ENCODE measurements at places on chromosomes 2 and 18.

DNA sequence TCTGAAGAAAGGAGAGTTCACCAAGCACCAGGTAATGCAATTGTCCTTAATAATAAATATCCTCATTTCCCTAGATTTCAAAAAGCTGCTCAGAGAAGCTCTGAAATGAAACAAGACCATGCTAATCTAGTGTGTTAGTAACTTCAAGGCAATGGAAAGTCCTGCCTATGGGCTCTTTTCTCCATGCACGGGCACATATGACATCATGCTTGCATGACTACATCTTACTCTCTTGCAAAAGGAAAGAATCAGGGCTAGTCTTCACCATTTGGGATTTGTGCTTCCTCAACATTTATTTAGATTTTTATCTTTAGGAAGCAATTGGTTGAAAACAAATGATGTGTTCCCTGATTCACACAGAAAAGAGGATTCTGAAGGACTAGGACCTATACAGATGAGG, 204.0 kb upstream of the POU3F3 start:
- no peak for DNase-seq

- DNase-seq, result no peak
Measured at GRCh38 chr2:108594982-108595464, 60.8 kb downstream of the LIMS1 start.

GRCh38 chr2:69169655-69170389, 156.8 kb downstream of the ANTXR1 start:
- DNase-seq, result no peak

DNA sequence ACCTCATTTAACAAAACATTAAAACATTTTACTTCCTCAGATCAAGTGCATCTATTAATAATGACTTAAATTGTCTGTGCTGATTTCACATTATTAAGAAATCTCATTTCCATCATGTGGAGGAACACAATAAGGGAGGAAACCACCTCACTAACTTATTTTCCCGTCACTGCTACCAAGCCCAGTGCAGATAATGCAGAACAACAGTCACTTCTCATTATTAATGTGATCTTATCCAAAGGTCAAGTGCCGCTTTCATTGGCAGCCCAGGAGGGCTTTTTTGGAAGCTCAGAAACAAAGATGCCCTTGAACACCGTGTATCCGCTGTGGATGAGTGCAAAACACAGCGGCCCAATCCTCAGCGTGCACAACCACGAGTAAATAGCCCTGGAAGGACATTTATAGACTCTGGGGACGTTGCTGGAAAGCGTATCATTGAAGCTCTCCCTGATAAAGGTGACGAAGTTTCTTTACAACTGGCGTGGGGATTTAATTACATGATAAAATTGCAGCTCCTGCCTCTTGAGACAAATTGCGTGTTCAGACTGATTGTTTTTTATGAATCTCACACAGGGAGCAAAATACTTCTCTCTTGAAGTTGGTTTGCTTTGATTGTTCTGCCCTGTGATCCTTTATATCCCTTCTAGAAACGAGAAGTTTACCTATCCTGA, 13.2 kb downstream of the ASB18 start:
- no peak for DNase-seq

DNA sequence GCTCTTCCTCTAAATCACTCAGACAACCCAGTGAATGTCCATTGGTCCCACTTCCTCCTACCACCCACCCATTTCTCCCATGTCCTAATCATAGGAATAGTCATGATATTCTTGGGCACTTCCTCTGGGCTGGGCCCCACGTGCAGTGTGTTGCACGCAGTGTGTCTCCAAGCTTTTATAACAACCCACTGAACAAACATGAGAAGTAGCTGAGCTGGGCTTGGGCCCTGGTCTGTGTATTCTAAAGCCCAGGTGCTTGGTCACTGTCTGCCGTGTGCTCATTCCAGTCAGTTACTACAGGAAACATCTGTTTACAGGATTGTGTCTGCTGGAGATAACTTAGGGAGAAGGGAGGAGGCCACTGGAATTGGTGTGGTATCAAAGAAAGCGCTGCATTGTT, 64.2 kb upstream of the THOC1 start:
- DNase-seq, result no peak
